ENCODE measurements at places on chromosomes 13 and 19.

- no peak for DNase-seq
These were observed 43.8 kb downstream of the CCDC122 start for GRCh38 chr13:43835701-43836100.

GRCh38 chr19:45395821-45396617 lies 8.8 kb downstream of the PPP1R13L start:
- DNase-seq, result no peak

DNA sequence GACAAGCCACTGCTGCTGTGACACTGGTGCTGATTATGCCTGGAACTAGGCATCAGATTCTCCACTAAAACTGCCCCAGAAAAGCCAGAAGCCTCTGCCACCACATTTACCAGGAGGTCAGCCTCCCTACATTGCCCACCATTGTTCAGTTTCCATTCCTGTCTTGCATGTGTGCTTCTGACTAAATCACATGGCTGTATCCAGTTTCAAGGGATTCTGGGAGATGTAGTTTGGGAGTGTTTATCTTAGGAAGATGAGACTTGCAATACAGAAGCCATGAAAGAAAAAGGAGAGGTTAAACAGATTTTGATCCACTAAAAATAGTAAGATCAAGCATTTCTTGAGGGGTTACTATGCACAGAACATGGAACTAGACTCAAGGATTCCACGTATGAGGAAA lies 40.7 kb upstream of the SERPINE3 start:
- no peak for DNase-seq

GRCh38 chr13:74132776-74133656 lies 1.2 kb downstream of the KLF12 start:
- peak; percentile 43 for DNase-seq

DNA sequence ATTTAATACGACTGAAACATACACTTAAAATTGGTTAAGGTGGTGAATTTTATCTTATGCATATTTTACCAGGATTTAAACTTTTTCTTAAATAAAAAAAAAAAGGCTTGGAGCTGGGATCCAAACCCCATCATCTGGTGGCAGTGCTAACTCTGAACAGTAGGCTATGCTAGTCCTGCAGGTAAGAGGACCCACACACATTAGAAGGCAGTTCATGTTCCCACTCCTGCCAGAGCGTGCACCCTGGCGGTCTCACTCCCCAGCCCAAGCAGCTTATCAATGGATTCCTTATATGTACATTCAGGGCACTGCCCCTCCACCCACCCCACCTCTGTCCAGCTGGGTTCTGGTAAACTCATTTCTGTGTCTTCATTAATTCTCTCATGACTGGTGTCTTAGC lies 31.3 kb upstream of the CEBPA start:
- DNase-seq, result no peak

- DNase-seq, result no peak
These were observed 394.7 kb upstream of the KLF12 start for GRCh38 chr13:74528734-74529513.

DNA sequence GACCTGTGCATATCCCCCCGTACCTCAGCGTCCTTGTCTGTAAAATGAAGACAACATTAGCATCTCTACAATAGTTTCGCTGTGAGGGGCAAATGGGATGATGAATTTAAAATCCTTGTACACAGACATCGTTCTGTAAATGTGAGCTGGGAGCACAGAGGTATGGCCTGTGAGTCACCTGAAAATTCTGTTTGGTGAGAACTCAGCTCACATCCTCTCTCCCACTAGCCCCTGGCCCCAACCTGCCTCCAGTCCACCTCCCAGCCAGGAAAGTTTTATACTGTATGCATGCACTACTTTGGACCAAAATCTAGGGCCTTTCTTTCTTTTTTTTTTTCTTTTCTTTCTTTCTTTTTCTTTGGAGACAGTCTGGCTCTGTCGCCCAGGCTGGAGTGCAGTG lies 8.7 kb upstream of the IZUMO2 start:
- no peak for DNase-seq

GRCh38 chr19:42440357-42441048 lies 2.2 kb downstream of the CXCL17 start:
- DNase-seq, result peak; percentile 81

Measured in activated CD8-positive, alpha-beta memory T cell treated with anti-CD3 and anti-CD28 coated beads, Interleukin-2, amount 50 U/mL, for 4 hours (primary cell).